ENCODE measurements at places on chromosomes 12 and 14.

GRCh38 chr12:8064131-8064530, 2.0 kb downstream of the C3AR1 start:
- no peak for DNase-seq

GRCh38 chr12:111022386-111022785, 102.0 kb upstream of the MYL2 start:
- DNase-seq, result no peak

DNA sequence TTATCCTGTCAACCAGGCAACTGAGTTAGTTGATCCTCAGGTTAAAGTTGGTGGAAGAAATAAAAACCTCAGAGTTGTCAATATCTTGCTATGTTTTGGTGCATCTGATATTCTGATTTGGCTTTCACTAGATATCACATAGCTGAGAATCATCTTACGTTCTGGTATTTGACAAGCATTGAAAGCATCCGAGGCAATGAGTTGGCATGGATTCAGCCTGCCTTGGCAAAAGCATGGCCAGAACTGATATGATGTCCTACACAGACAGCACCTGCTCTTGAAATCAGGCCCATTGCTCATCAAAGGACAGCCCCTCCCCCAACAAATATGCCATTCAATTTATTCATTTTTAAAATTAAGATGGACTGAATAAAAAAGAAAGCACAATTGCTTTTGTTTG, 320.7 kb upstream of the ATP2B1 start:
- DNase-seq, result no peak

DNA sequence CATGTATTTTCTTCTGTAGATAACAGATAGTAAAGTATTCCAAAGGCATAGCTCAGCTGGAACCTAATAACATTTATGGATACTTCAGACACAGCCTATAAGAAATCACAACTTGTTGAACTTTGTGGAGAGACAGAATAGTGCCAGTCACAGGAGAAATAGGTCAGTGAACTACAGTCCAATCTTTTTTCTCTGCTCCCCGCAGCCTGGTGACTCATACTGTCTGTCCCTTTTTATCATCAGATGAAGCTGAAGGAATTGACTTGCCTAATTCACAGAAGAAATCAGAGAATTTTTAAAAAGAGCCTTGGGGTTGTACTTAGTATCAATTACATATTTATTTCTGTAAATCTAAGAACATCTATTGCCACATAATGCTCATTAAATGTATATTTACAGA, 222.3 kb downstream of the ALG10 start:
- DNase-seq, result no peak

- no peak for DNase-seq
Observed at GRCh38 chr14:30296931-30297405, 262.0 kb upstream of the G2E3 start.

GRCh38 chr12:7403466-7403865, 40.5 kb downstream of the CD163L1 start:
- no peak for DNase-seq

DNA sequence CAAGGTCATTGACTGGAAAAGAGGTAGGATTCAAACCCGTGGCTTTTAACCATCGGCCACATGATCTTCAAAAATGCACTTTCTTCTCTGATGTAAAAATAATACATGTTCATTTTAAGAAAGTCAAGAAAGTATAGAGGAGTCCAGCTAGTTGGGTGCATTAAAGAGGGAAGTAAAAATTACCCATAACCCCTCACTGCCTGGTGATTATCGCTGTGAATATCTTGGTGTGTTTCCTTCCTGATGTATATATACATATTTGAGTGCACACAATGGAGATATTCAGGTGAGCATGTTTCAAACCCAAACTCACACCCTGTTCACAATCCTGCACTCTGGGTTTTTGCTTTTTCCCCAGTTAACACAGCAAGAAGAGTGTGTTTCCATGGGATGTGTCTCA, 47.5 kb upstream of the OAS1 start:
- DNase-seq, result no peak

DNA sequence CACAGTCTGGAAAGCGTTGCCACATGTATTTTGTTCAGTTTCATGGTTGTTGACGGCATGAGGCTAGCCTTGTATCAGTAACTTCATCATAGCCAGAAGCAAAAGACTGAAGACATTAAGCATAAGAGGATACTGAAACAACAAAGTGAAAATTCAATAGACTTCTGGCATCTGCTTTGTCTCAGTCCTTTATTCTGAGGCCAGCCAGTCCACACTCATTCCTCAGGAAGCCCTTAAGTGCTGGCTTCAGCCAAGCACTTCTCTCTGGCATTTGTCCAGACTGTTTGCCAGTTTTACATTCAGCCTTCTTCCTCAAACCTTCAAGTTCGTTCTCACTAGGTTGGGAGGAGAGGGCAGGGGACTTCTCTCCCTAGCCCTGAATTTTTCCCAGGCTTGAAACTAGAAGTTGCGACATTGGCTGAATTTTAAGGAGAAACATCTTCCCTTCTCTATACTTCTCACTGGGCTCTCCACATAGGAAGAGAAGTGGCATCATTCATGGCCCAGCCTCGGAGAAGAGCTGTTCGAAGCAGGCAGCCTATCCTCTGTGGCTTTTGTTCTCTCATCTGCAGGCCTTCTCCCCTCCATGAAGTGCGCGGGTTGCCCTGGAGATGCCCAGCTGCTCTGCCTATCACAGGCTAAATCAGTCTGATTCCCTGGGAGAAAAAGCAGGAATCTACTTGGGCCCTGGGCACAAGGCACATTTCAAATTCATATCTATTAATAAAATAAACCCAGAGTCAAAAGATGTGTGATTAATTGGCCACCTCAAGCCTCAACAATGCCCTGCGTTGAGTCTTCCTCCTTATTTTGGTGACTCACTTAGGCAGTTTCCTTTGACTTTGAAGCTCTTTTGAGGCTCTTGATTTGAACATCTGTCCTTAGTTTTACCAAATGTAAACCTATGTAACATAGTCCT, 130.9 kb upstream of the PLEKHA5 start:
- DNase-seq, result no peak

DNA sequence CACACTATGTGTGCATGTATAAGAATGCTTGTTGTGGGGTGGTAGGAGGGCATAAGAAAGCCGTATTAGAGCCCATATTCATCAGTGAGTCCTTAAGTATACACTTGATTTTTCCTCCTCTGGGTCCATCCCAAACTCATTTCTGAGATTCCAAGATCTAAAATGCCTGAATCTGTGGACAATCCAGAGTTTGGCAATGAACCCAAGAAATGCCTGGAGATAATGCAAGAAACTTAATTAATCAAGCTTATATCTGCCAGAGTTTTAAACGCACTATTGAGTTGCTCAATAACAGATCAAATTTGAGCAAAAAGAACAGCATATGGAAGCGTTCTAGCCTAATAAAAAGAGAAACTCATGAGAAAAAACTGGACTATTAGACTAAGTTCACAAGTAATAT, 143.4 kb upstream of the NAV3 start:
- no peak for DNase-seq

DNA sequence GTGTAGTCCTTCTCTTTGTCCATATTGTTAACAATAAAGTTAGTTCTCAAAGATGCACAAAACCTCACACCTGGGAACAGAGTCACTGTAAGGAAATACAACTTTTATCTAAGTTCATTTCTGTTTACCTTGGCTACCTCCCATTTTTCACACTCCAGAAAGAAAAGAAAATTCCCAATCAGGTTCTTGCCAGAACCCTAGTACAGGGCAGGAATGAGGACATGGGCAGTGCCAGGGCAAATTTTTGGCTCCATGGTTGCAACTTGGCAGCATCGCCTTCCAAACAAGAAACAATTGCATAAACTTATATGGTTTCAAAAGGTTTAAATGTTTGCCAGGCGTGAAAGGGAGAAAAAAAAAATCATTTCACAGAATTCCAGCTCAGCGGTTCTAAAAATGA, 296.3 kb upstream of the PRKD1 start:
- peak; percentile 49 for DNase-seq

- DNase-seq, result no peak
Observed at GRCh38 chr14:22231018-22231417, 358.0 kb downstream of the DAD1 start.

- no peak for DNase-seq
Observed at GRCh38 chr12:26813812-26814211, 19.2 kb downstream of the ITPR2 start.

DNA sequence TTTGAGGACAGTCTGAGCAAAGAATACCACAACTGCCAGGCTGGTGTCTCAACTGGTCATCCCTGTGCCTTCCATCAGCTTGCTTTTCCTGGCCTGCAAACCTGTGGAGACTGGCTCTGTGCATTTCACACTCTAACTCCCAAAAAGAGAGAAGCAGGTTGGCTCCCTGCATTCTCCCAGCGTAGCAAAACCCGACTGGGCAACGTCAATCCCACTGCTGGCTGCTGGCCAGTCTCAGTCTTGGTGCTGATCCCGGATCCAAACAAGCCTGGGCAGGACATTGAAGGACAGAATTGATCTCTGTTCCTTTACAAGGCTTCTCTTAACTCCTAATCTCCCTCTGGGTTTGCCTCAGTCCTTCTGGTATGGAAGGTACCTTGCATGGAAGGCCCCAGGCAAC, 65.4 kb downstream of the FZD10 start:
- DNase-seq, result no peak

DNA sequence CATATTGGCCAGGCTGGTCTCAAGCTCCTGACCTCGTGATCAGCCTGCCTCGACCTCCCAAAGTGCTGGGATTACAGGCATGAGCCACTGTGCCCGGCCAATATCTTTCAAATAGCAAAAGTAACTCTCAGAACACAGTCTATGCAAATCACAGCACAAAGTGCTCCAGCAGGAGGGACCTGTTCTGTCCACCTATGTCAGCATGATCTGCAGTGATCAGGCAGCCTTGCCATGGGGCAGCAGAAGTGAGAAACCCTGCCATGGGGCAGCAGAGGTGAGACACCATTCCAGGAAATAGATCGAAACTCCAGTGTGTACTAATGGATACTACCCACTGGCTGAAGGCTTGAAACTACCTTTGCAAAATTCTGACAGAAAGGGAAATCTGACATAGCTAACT, 78.5 kb upstream of the EIF5 start:
- DNase-seq, result no peak

DNA sequence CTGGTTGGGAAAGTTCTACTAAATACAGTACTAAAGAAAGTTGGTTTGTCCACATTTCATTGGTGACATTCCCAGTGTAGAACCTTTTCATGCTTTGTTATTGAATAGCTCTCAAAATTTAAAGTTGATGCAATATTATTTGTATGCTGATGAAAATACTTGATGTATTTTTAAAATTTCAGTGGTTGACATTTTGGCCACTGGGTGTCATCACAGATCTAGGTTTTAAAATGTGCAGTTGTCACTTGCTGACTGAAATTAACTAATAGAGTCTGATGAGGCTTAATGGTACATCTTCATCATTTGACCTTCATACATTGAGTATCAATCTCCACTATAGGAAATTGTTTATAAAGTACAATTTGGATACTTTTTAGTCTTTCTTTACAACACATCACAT, 37.1 kb downstream of the CMAS start:
- DNase-seq, result peak; percentile 28

GRCh38 chr12:131872154-131873051, 22.0 kb upstream of the ULK1 start:
- no peak for DNase-seq

- DNase-seq, result no peak
Observed at GRCh38 chr12:46865311-46865710, 39.5 kb upstream of the SLC38A4 start.

- DNase-seq, result no peak
Observed at GRCh38 chr12:100956311-100956852, 161.8 kb downstream of the ANO4 start.

DNA sequence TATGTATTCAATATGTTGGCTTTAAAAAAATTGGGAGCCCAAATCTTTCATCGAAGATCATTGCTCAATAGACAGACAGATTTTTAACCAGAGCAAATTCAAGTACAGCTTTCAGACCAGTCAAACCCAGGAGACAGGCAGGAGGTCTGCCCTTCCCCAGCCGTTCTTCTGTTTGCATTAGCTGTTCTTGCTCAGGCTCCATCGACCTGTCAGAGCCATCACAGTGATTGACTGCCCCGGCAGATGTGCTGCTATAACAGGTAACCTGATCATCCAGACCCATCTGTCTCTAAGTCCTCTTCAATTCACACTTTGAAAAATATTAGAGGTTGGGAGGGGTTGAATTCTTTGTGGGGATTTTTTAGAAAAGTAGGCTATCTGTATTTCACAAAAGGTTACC, 453.5 kb downstream of the FOXG1 start:
- DNase-seq, result peak; percentile 94

DNA sequence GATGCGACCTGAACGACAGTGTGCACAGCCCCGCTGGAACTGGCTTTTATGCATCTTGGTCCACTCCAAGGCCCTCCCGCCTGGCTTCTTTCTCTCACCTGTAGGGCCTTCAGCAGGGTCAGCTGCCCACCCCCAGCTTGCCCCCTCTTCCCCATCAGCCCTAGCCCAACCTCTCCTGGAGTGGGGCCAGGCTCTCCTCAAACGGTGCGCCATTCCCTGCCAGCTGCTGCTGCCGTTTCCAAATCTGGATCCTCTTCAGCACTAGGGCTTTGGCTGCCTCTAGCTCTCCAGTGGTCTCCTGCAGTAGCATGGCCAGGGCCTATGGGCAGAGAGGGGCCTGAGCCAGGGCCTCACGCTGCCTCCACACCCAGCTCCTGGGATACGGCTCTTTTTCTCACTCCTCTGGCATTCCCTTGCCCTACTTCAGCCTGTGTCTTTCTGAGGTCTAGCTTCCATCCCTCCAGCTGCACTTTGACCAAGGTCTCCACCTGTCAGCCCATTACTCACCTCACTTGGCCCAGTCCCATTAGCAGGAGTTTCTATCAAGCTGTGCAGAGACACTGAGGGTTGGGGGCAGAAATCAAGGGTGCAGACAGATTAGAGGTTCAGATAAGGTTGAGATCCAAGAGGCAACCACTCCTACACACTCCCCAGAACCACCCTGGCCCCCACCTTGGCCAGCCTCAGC, 5.0 kb downstream of the STAT6 start:
- DNase-seq, result peak; percentile 11

- DNase-seq, result peak; percentile 73
Observed at GRCh38 chr12:53065975-53066931, 12.9 kb downstream of the SPRYD3 start.

DNA sequence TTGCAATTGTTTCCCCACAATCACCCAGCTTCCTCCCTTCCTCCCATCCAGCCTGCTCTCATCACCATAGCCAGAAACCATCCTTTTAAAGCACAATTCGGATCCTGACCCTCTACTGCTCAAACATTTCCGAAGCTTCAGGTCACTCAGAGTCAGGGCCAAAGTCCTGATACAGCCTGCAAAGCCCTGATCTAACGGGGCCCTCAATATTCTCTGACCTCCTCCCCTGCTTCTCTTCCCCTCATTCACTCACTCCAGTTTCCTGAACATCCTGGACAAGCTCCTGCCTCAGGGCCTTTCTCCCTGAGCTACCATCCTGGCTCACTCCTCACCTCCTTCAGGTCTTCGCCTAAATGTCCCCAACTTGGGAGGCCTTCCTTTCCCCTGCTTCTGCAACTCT, 46.1 kb downstream of the PITPNM2 start:
- DNase-seq, result no peak

- DNase-seq, result no peak
Observed at GRCh38 chr14:70811578-70811977, 2.3 kb upstream of the MAP3K9 start.

- DNase-seq, result no peak
Observed at GRCh38 chr14:54182419-54183045, 214.3 kb upstream of the CDKN3 start.

DNA sequence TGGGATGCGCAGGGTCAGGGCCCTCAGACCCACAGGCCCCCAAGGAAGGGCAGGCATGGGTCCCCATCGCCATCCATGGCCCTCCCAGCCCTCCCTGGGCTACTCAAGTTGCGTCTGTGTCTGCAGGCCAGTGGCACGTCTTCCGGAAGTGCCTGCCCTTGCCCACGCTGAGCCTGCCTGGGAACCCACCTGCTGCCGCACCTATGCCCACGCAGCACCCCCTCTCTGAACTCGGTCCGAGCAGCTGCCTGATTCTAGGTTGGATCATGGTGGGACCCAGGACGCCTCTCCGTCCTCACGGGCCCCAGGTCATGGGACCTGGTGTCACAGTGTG, 182.8 kb downstream of the ADGRD1 start:
- no peak for DNase-seq
